ENCODE measurements at places on chromosomes 5 and 9. TPM values are rescaled to one million over a fixed set of nuclear protein-coding genes. Genes with fewer than 3 reads are reported as not detected.

The C8G gene
- 2.3 TPM for total RNA-seq

The MEIKIN gene
- not detected for total RNA-seq

The MAST4 gene
- total RNA-seq = 14.3 TPM

The NMUR2 gene
- not detected for total RNA-seq

The ACSL6 gene
- 10.2 TPM for total RNA-seq

The EPB41L4A gene
- 0.70 TPM for total RNA-seq

The KCNT1 gene
- total RNA-seq = not detected

The IARS1 gene
- total RNA-seq = 136 TPM

The PCDHGA6 gene
- total RNA-seq = 0.57 TPM

The SLC2A8 gene
- total RNA-seq = 6.7 TPM
